ENCODE measurements at places on chromosomes 6 and 20.

- no peak for DNase-seq
Observed at GRCh38 chr6:139736325-139736906, 362.0 kb upstream of the CITED2 start.

GRCh38 chr6:48194596-48195295 is 83.7 kb upstream of the PTCHD4 start:
- DNase-seq, result no peak

- no peak for DNase-seq
Observed at GRCh38 chr20:53606364-53606985, 12.8 kb upstream of the ZNF217 start.

- DNase-seq, result peak; percentile 53
Observed at GRCh38 chr6:158803733-158804143, 15.4 kb downstream of the EZR start.

- no peak for DNase-seq
Observed at GRCh38 chr20:56925082-56925830, 296.1 kb downstream of the TFAP2C start.

GRCh38 chr6:3400162-3400561 is 56.7 kb downstream of the SLC22A23 start:
- no peak for DNase-seq

DNA sequence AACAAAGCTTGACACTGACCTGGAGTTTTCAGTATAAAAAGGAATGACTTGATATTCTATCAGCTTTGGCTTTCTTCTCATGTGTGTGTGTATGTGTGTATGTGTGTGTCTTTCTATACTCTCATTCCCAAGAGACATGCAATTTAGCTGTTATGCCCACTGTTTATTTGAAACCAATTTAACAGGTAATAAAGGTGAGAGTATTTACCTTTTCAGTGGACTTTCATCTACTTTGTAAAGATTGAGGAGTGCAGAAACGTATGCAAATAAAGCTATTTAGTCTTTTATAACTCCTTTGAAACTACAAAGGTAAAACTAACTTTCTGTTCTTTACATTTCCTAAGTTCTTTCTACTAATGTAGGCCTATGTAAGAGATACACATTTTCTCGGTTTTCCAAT is 103.5 kb upstream of the HS3ST5 start:
- DNase-seq, result no peak

DNA sequence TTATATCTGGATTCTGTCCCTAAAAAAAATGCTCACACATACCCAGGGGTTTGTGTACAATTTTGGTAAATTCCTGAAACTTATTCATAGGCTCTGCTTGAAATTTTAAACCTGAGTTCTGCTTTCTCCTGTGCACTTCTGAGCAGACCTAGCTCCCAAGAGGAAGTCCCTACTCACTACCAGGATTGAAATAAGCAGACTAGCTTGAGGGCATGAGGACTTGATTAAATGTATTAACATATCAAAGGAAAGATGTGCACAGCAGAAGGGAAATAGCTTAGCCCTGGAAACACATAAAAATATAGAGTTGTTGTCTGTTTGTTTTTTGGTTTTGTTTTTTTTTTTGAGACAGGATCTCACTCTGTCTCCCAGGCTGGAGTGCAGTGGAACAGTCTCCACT is 151.8 kb upstream of the PLCB4 start:
- no peak for DNase-seq

GRCh38 chr6:31122791-31123706 is 2.8 kb upstream of the CDSN start:
- DNase-seq, result no peak

- DNase-seq, result no peak
Observed at GRCh38 chr6:33823806-33824205, 20.0 kb upstream of the MLN start.

DNA sequence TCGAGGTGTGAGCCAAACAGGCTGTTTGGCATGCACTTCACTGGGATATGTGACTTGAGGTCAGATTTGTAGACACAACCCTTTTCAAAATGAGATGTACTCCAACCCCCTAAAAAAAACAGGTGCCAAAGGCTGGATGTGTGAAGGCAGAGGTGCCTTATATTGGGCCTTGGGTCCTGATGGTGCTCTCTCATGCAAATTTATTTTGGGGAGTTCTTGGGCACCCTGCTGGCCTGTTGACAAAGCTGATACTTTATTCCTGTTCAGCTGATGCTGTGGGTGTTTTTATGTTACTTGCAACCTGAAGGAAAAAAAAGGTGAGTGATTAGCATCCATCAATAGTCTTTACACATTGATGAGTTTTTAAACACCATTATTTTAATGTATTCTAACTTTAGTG is 121.5 kb downstream of the DNAH8 start:
- DNase-seq, result no peak

DNA sequence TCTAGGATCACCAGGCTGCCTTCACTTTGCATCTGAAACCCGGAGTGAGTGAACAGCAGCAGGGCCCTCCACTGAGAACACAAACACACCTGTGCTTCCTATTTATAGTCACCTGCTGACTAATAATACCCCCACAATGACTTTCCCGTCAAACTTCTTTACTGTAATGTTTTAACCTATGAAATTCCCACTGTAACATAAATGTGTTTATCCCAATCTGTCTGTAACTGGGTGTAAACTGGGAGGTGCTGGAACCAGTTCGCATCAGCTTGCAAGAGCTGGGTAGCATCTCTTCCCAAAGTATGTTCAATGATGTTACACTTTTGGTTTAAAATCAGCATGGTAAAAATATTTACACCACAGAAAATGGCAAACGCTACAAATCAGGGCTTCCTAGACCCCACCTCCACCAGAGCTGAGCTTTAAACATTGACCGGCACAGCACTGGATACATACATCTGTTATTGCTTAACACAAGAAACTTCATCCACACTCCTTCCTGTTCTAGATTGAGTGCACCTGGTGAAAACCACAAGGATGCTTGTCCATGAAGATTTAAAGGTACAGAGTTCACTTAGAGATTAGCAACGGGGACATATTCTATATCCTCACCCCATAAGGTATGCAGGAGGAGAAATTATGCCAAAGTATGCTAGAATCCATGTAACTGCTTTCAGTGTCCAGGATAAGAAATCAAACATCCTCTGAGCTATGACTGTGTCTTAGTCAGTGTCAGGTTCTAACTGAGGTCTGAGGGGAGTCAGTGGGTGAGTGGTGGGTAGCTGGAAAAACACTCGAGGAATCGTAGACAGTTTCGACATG is 79.0 kb downstream of the ALDH8A1 start:
- no peak for DNase-seq
